GM12878 (cell line): ENCODE measurements at places on chromosomes 11 and 22. TPM values are rescaled to one million over a fixed set of nuclear protein-coding genes. Genes with fewer than 3 reads are reported as not detected.

GRCh38 chr11:118939953-118940598, 14.3 kb upstream of the BCL9L start:
- no peaks in the 10 kb centered on the region for H3K36me3 ChIP-seq
- H3K4me3 ChIP-seq: no peak overlapping the region
- no peak for DNase-seq
- H3K4me1 ChIP-seq: peaks cover 14% of the 10 kb centered on the region
- H3K27me3 ChIP-seq: no peaks in the 10 kb centered on the region

The HTR3B gene
- polyA plus RNA-seq: not detected in 2 replicates

The GPR83 gene
- polyA plus RNA-seq: not detected in 2 replicates

- H3K36me3 ChIP-seq: no peaks in the 10 kb centered on the region
- no peaks in the 10 kb centered on the region; the same call in 1 of the 2 replicates for H3K27me3 ChIP-seq
- H3K4me3 ChIP-seq: no peak overlapping the region
- no peak overlapping the region for H3K27ac ChIP-seq
- H3K4me1 ChIP-seq: no peaks in the 10 kb centered on the region
Measured at GRCh38 chr11:120121336-120121735, 16.6 kb downstream of the TRIM29 start.

DNA sequence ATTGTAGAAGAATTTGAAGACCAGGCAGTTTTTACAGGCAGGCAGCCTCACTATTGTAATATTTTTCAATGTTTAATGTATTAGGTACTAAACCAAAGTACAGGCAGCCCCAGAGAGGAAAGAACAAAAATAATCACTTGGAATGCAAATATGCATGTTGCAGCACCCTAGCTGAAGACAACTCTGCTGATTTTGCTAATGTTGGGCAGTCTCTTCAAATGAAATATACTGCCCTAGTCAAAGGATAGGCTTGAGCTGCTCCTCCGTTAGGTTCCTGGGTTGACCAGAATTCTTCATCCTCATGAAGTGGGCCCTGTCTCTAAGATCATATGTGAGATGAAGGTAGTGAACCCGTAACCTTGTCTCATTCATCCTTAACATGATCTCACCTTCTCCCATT, 153.1 kb upstream of the DDI1 start:
- H3K36me3 ChIP-seq: no peaks in the 10 kb centered on the region
- no peak for DNase-seq
- H3K4me1 ChIP-seq: no peaks in the 10 kb centered on the region
- H3K4me3 ChIP-seq: no peak overlapping the region
- no peak overlapping the region for H3K27ac ChIP-seq
- no peaks in the 10 kb centered on the region for H3K27me3 ChIP-seq

- H3K36me3 ChIP-seq: no peaks in the 10 kb centered on the region
- H3K27ac ChIP-seq: no peak overlapping the region
- no peak for DNase-seq
- no peak overlapping the region for H3K4me3 ChIP-seq
- peaks cover 57% of the 10 kb centered on the region for H3K4me1 ChIP-seq
Measured at GRCh38 chr11:111395749-111396148, 16.7 kb upstream of the POU2AF1 start.

- no peak for DNase-seq
- no peaks in the 10 kb centered on the region for H3K36me3 ChIP-seq
- H3K4me1 ChIP-seq: no peaks in the 10 kb centered on the region
Measured at GRCh38 chr11:74276581-74276980, 34.9 kb downstream of the P4HA3 start.

The OR52A1 gene
- not detected in 2 replicates for polyA plus RNA-seq

DNA sequence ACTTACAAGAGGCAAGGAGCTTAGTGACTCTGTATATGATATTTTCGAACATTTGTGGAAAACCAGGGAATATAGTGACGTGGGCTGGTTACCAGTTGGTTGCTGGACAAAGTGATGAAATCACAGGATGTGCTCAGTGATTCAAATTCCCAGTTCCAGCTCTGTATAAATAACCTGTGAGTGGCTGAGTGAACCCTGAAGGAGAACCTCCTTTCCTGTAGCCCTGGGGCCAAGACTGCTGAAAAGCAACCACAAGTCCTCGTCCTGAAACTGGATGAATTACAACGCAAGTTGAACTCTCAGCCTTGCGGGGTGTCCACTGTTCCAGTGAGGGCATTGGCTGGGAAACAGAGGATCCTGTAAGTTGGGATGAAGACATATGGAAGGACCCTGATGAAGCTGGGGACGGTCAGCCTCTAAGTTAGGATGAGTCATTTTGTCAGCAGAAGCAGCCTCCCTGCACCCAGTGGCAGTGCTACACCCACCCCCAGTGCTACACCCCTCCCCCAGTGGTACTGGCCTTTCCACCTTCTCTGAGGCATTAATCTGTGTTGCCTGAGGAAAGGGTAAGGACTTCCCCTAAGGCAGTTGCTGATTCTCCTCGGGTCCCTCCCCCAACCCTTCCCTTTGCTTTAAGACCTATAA, 22.0 kb upstream of the CD81 start:
- H3K4me1 ChIP-seq: no peaks in the 10 kb centered on the region
- no peak overlapping the region for H3K4me3 ChIP-seq
- no peak for DNase-seq
- no peaks in the 10 kb centered on the region for H3K36me3 ChIP-seq

The FOLH1 gene
- polyA plus RNA-seq: not detected in 2 replicates

- no peaks in the 10 kb centered on the region for H3K36me3 ChIP-seq
- no peaks in the 10 kb centered on the region; the same call in 1 of the 2 replicates for H3K27me3 ChIP-seq
Measured at GRCh38 chr11:94708642-94709041, 59.5 kb upstream of the AMOTL1 start.

GRCh38 chr11:66325263-66325671, 8.4 kb upstream of the CD248 start:
- no peak for DNase-seq
- no peak overlapping the region for H3K27ac ChIP-seq
- H3K4me3 ChIP-seq: no peak overlapping the region
- H3K36me3 ChIP-seq: no peaks in the 10 kb centered on the region

The LUZP2 gene
- not detected in 2 replicates for polyA plus RNA-seq

GRCh38 chr11:19677381-19678080, 35.1 kb upstream of the NAV2 start:
- H3K4me3 ChIP-seq: no peak overlapping the region
- DNase-seq: no peak
- H3K36me3 ChIP-seq: no peaks in the 10 kb centered on the region

- no peak for DNase-seq
- H3K4me3 ChIP-seq: no peak overlapping the region
- no peak overlapping the region for H3K27ac ChIP-seq
- H3K36me3 ChIP-seq: peaks cover 17% of the 10 kb centered on the region
Measured at GRCh38 chr22:42960531-42961399, 54.2 kb downstream of the PACSIN2 start.

The MPZL3 gene
- polyA plus RNA-seq: 2.3 and 4.0 TPM in 2 replicates

DNA sequence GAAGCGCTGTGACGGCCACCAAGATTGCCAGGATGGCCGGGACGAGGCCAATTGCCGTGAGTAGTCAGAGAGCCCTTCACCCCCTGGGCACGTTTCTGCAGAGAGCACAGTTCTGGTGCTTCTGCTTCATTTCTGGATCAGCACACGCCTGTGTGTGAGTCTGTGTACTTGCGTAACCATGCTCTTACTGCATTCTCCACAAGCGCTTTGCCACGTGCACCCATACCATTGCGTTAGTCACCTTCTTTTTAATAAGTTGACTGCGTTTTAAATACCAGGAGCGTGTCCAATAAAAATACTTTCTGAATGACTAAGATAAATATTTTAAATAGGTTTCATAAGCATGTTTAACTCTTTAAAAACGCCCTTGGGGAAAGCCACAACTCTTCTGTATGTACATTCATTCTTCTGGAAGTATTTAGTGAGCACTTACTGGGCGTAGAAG, 143.0 kb upstream of the SORL1-AS1 start:
- no peak for DNase-seq
- H3K4me3 ChIP-seq: no peak overlapping the region
- no peak overlapping the region for H3K27ac ChIP-seq
- H3K4me1 ChIP-seq: peaks cover 24% of the 10 kb centered on the region

The SLC25A18 gene
- polyA plus RNA-seq: 0.06 TPM in 1 of 2 replicates, not detected in the other

- H3K4me1 ChIP-seq: peaks cover 15% of the 10 kb centered on the region
- H3K4me3 ChIP-seq: no peak overlapping the region
- H3K36me3 ChIP-seq: no peaks in the 10 kb centered on the region
- H3K27me3 ChIP-seq: no peaks in the 10 kb centered on the region
- no peak for DNase-seq
Measured at GRCh38 chr22:22171357-22172218, 73.0 kb upstream of the VPREB1 start.

The PHLDA2 gene
- not detected in 2 replicates for polyA plus RNA-seq

DNA sequence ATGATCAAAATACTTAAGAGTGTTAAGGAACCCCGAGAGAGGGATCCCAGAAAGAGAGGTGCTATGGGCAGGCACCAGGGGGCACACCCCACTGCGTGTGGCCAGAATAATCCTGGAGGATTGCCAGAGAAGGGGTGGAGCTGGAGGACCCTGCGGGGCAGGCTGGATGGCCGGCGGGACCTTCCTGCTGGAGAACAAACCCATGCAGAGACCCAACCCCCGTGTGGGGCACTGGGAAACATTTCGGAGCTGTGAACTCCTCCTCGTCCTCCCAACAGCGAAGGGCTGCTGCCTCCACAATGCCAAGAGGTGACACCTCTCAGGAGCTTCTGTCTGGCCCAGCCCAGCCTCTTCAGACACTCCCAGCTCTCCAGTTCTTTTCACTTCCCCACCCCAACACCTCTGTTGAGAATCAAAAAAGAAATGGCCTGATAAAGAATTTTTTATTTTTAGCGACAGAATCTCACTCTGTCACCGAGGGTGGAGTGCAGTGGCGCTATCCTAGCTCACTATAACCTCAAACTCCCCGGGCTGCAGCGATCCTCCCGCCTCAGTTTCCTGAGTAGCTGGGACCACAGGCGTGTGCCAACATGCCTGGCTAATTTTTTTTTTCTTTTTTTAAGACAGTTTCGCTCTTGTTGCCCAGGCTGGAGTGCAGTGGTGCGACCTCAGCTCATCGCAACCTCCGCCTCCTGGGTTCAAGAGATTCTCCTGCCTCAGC, 25.6 kb downstream of the RHOD start:
- peaks cover 20% of the 10 kb centered on the region for H3K4me1 ChIP-seq
- no peaks in the 10 kb centered on the region for H3K27me3 ChIP-seq
- no peak overlapping the region for H3K27ac ChIP-seq
- no peaks in the 10 kb centered on the region for H3K36me3 ChIP-seq
- DNase-seq: no peak

The STK33 gene
- polyA plus RNA-seq: 23.3 and 26.7 TPM in 2 replicates

- no peak for DNase-seq
- H3K27me3 ChIP-seq: peaks cover 5% of the 10 kb centered on the region
- H3K36me3 ChIP-seq: no peaks in the 10 kb centered on the region
- H3K4me3 ChIP-seq: 0 out of 2 replicates have a peak overlapping the region, but pooled peaks have one; percentile 22
- no peaks in the 10 kb centered on the region for H3K4me1 ChIP-seq
Measured at GRCh38 chr11:104163100-104164027, 583 bp downstream of the PDGFD start.

The RASSF7 gene
- polyA plus RNA-seq: 23.4 and 29.7 TPM in 2 replicates

The CCDC86 gene
- 86.0 and 87.2 TPM in 2 replicates for polyA plus RNA-seq

The RASSF10 gene
- polyA plus RNA-seq: not detected in 2 replicates

The OR2D2 gene
- not detected in 2 replicates for polyA plus RNA-seq

The ESAM gene
- polyA plus RNA-seq: 34.2 and 38.3 TPM in 2 replicates
